Stimulated activated CD8-positive, alpha-beta memory T cell treated with anti-CD3 and anti-CD28 coated beads, Interleukin-4, amount 100 ng/mL, for 1 hour (primary cell): ENCODE measurements at places on chromosomes 3 and 15.

GRCh38 chr3:16906682-16907081 is 21.9 kb downstream of the PLCL2 start:
- no peak for DNase-seq

DNA sequence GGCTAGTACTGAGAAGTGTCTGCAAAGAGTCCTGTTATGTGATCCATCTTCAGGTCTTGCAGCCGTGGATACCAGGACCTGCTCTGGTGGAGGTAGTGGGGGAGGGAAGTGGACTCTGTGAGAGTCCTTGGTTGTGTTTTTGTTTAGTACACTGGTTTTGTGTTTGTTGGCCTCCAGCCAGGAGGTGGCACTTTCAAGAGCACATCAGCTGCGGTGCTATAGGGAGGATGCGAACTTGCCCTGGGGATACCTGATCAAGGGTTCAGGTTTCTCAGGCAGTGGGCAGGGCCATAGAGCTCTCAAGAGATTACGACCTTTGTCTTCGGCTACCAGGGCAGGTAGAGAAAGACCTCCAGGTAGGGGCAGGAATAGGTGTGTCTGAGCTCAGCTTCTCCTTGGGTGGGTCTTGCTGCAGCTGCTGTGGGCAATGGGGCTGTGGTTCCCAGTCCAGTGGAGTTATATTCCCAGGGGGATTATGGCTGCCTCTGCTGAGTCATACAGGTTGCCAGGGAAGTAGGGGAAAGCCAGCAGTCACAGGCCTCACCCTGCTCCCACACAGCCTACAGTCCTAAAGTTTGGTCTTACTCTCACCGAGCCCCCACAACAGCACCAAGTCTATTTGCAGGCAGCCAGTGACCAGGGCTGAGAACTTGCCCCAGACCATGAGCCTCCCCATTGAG is 132.8 kb upstream of the NPHP3 start:
- DNase-seq = no peak

DNA sequence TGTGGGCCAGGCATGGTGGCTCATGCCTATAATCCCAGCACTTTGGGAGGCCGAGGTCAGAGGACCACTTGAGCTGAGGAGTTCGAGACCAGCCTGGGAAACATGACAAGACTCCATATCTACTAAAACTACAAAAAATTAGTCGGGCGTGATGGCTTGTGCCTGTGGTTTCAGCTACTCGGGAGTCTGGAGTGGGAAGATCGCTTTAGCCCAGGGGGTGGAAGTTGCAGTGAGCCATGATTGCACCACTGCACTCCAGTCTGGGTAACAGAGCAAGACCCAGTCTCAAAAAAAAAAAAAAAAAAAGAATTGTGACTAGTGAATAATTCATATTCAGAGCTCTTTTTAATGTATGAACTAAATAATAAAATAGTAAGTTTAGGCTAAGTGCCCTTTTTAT is 87.8 kb upstream of the TSEN2 start:
- no peak for DNase-seq

DNA sequence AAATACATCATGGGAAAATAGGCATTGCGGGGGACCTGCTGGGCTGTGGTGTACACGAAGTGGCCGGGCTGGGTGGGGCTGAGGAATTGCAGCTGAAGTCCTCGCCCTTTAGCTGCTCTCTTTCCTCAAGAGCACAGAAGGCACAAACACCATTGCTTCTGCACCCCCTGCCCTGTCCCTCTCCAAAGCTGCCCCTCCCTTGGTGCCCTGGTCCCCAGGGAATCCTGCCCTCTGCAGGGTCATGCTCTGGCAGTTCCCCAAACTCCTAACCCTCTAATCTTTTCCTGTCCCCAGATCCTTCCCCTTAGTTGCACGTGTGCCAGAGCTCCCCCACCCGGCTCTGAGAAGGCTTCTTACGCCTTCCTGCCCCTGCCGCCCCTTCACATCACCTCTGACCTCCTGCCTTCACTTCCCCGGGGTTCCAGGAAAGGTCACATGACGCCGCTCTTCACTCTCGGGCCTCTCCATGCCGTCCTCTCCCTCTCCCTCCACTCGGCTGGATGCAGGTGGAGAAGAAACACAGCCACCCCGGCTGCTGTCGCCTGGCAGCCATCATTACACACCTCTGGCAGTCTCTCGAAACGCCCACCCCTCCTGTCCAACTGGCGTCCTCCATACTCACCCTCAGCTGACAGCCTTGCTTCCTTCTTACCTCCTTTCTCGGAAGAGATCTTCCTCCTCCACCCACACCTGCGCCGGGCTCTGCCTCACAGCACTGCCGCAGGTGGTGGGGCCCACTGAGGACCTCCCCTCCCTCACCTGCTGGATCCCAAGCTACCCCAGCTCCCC is 6.9 kb upstream of the PCSK6 start:
- no peak for DNase-seq

GRCh38 chr15:89429023-89429422 is 67.4 kb downstream of the RHCG start:
- DNase-seq = no peak

- DNase-seq = no peak
Measured at GRCh38 chr15:97077975-97078374, 747.5 kb downstream of the NR2F2 start.

GRCh38 chr3:22960105-22960984 is 242.8 kb upstream of the UBE2E2 start:
- no peak for DNase-seq

GRCh38 chr3:196051282-196052076 is 30.4 kb downstream of the TFRC start:
- no peak for DNase-seq

- DNase-seq = no peak
Measured at GRCh38 chr3:100706365-100706764, 2.9 kb upstream of the TFG start.
